ENCODE measurements at places on chromosomes 7 and 10.

GRCh38 chr10:63605197-63605967 lies 84.2 kb downstream of the REEP3 start:
- DNase-seq: no peak

- peak; percentile 40 for DNase-seq
These were observed 472.0 kb upstream of the CNTNAP2 start for GRCh38 chr7:145644426-145645134.

GRCh38 chr10:52757773-52758172 lies 14.8 kb downstream of the MBL2 start:
- no peak for DNase-seq

GRCh38 chr10:27911011-27911410 lies 87.9 kb downstream of the ODAD2 start:
- no peak for DNase-seq

DNA sequence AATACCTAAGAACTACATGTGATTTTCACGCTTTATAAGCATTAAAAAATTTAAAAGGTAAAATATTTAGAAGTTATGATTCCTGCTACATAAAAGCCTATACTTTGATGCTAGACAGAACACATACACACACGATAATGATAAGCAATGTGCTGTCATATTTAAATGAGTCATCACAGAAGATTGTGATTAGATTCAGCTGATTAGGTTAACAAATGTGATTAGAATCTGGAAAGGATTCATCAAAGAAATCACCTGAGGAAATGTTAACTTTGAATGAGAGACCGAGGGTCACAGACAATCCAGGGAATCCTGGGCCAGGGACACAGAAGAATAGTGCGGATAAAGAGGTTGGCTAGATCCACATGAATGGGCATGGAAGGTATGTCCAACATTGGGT lies 42.0 kb upstream of the CYP2C18 start:
- DNase-seq: no peak

- no peak for DNase-seq
These were observed 54.4 kb downstream of the ARMH3 start for GRCh38 chr10:102001435-102002068.

DNA sequence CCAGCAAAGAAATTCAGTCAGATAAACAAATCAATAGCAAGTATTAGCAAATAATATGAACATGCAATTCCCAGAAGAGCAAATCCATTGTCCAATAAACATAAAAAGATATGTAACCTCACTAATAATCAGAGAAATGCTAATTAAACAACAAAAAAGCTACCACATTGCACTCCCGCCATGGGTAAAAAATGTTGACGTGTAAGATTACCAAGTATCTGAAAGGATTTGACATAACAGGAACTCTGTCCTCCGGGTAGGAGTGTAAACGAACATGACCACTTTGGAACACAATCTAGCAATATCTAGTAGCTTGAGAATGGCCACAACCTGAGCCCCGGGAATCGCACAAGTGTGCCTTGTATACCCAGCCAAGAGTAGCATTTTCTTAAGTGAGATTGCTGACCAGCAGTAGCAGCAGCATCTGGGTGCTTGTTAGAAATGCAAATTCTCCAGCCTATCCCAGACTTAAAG lies 31.6 kb downstream of the DYDC1 start:
- DNase-seq: no peak

- DNase-seq: no peak
These were observed 164.2 kb downstream of the KMT2E start for GRCh38 chr7:105178177-105178576.

DNA sequence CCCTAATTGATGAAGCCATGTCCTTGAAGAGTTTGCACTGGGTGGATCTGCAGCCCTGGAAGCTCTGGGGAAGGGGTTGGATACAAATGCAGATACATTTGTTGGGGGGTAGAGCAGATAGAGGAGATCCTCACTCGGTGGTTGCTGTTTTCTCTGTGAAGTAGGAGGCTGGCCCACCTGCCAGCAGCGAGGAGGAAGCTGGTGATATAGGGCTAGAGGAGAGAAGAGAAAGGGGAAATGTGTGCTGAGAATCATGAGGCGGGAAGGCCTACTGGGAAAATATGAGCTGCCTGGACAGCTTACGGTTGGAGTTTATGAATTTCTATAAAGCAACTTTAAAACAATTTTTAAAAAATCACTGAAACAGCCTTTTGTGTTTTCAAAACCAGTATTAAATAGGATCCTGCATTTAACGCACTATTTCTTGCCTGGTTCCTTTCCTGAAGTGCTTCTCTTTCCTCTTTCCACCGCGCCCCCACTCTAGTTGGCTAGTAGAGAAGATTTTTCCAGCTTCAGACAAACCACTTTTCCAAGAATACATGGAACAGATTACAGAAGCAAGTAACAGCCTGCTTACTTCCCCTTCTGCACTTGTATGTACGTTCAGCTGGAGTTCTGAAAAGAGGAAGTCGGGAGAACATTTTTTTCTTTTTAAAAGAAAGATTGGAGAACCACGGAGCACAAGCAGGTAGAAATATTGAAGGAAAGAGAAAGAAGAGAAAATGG lies 100.6 kb upstream of the GLCCI1 start:
- no peak for DNase-seq

DNA sequence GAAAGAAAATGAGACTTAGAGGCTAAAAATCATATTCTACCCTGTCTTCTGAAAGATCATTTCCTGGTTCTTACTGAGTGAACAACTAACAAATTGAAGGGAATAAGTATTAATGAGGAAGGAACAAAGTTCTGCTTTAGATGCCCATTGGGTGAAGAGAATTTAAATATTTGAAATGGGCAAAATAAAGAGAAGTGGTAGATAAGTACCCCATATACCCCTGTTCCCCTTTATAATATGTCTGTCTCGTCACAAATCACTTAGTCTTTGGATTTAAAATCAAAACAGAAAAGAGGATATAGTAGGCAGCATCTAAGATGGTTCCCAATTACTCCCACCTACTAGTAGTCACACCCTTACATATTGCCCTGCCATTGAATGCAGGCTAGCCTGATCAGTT lies 13.2 kb downstream of the TES start:
- no peak for DNase-seq

- no peak for DNase-seq
These were observed 551 bp downstream of the KCND2 start for GRCh38 chr7:120273476-120273975.

DNA sequence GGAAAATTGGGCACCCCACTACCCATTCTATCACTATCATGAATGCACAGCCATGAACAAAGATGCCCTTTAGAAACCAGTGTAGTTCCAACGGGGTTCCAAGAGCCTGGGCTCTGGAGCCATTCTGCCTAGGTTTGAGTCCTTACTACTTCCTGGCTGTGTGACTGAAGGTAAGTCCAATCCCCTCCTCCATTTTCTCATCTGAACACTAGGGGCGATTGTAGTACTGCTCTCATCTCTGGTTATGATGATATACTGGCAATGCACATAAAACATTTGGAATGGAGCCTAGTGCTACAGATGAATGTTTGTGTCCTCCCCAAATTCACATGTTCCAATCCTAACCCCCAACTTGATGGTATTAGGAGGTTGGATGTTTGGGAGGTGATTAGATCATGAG lies 28.1 kb upstream of the CDH23 start:
- DNase-seq: no peak

DNA sequence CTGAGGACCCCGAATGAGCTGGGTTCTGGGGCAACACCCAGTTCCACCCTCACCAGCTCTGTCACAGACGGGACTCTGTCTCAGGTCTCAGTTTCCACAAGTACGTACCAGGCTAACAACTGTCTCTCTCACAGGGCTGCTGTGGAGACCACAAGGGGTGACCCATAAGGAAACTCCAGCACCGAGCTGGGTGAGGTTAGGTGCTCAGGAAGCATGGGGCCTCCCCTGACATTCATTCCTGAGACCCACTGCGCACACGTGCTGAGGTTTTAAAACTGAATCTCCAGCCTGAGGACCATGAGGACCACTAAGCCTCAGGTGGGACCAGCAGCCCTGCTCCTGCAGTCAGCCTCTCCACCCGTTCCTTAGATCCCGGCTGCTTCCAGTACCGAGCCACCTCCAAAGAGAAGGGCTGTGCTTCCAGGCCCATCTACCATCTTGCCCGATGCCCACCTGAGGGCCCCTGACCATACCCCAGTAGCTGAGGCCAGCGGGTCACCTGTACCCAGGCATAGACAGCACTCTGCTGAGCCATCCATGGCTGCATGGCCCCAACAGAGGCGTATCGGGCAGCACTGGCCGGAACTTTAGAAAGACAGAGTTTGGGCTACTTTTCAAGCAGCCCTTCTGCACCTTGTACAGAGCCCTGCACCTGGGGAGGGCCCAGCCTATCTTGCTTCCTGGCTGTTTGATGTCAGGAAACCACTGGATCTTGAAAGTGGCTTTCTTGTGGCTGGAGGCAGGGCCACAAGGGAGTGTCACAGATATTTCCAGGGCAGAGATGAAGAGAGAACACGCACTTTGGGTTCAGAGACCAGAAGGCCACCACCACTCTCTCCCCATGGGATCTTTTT lies 18.7 kb downstream of the HSPA12A start:
- no peak for DNase-seq

DNA sequence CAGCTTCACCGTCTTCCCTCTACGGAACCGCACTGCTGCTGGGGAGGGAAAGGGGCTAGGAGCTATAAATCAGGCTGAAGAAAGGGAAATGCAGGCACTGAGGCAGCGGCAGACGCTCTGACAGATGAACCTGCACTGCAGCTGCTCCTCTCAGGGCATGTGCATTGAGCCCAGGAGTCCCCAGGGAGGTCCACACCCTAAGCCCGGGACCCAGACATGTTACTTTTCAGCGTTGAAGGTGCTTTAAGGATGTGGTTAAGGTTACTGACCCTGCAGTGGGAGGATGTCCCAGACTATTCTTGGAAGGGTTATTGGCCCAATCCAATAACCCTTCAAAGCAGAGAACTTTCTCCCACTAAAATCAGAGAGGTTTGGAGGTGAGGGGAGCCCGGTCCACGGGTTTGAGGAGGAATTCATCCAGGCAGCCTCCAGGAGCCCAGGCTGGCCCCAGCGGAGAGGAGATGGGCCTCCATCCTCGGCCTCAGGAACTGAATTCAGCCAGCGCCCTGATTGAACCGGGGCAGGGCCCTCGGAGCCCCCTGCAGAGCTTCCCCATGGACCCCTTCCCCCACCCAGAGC lies 75.4 kb downstream of the ADARB2 start:
- DNase-seq: no peak

DNA sequence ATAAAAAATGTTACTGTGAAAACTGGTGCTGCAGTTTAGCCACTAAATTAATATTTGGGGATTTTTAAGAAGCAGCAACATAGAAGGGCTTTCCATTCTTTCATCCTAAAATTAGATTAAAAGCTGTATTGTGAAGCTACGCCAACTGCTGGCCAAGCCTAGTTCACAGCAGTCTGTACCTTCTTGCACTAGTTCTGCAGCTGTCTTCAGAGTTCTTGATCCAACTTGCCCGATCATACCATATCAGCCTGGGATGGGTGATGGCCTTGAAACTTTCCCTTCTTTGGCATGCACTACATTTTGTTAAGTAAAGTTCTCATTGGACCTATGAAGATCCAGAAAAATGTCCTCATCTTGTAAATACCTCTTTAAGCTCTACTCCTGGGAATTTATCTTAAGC lies 20.3 kb upstream of the PANK1 start:
- DNase-seq: no peak

DNA sequence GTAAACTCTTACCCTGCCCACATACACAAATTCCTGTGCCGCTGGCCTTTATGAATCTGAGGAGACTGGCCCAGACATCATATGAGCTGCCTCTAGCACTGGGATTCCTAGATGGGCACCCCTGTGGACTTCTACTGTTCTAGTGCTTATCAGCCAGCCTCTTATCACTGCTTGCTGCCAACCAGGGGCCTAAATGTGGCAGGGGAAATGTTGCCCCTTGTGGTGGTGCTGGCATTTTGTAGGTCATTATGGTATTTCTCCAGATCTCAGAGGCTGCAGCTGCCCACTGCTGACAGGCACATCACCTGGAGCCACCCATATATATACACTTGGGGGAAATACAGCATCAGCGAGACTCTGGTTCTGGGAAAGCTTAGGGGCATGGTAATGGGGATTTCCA lies 5.4 kb downstream of the SFR1 start:
- DNase-seq: no peak

GRCh38 chr7:24732646-24733413 lies 24.4 kb downstream of the GSDME start:
- peak; percentile 50 for DNase-seq

DNA sequence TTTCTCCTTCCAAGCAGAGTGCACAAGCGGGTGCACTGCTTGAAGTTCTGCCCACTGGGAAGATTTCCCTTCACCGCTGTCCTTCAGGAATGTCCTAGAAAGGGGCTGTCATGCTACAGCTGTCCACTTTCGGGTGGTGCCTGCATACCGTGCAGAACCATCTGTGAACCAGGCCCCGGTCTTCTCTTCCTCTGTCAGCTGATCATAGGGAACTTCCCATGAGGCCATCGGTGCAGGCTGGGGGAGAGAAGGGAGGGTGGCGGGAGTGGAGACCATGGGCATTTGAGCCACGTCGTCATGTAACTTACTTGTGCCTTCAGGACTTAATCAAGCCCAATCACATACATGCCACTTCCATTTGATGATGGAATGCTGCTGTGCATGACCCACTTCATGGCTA lies 111.6 kb downstream of the NKX6-2 start:
- no peak for DNase-seq

- peak; percentile 50 for DNase-seq
These were observed 56.8 kb upstream of the SVIL start for GRCh38 chr10:29691564-29692072.

GRCh38 chr10:100939763-100940344 lies 27.1 kb downstream of the SLF2 start:
- no peak for DNase-seq

DNA sequence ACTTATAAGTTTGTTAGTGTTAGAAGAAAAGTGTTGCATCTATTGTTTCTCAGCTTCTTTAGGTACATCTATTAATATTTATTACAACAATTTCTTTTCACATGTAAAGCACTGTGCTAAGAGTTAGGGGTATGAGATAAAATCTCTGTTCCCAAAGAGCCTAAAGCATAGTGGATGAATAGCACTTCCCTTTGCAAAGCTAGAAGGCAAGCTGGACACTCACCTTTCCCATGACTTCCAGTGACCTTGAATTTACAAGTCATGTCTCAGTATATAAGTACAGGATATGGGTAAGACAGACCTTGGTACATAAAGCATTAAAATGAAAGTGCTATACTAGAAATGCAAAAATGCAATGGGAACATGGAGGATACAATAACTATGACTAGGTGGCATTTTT lies 8.7 kb downstream of the CNNM1 start:
- DNase-seq: no peak

- DNase-seq: no peak
These were observed 530.2 kb upstream of the FZD8 start for GRCh38 chr10:36171953-36172940.

- no peak for DNase-seq
These were observed 102.7 kb downstream of the CUBN start for GRCh38 chr10:17026686-17027485.
